Ureter (tissue), 1 donor: ENCODE measurements at places on chromosomes 13 and 19.

GRCh38 chr13:25432691-25433090 is 60.9 kb downstream of the ATP8A2 start:
- DNase-seq, result no peak

- DNase-seq, result no peak
These were observed 200.4 kb downstream of the DLEU7 start for GRCh38 chr13:50643060-50643459.

DNA sequence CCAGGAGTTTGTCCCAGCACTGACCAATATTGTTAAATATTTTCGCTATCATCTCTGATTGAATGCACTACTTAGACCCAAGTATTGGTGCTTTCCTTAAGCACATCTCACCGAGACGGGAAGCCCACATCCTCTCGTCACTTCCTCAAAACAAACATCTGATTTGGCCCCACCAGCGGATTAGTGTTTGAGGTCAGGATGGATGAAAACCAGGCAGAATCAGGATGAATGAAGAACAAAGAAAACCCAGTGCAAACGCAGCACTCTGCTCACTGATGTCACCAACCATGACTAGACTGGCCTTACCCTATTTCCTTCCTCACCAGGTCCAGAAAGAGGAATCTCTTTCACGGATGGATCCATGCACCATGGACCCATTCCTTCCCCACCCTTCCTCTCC is 6.0 kb downstream of the PLAUR start:
- no peak for DNase-seq

DNA sequence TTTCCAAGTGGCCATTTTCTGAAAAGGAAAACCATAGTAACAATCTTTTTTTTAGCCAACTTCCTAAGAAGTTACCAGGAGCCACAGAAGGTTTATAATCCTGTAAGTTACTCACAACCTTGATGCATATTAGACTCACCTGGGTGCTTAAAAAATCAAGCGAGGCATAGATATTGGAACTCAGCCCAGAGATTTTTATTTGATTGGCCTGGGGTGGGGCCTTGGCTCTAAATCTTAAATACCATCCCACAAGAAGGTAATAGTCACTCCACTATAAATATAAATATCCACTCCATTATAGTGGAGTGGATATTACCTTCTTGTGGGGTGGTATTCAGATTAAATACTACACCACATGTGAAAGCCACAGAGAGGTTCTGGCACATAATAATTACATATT is 429.6 kb downstream of the RFC3 start:
- DNase-seq, result no peak

DNA sequence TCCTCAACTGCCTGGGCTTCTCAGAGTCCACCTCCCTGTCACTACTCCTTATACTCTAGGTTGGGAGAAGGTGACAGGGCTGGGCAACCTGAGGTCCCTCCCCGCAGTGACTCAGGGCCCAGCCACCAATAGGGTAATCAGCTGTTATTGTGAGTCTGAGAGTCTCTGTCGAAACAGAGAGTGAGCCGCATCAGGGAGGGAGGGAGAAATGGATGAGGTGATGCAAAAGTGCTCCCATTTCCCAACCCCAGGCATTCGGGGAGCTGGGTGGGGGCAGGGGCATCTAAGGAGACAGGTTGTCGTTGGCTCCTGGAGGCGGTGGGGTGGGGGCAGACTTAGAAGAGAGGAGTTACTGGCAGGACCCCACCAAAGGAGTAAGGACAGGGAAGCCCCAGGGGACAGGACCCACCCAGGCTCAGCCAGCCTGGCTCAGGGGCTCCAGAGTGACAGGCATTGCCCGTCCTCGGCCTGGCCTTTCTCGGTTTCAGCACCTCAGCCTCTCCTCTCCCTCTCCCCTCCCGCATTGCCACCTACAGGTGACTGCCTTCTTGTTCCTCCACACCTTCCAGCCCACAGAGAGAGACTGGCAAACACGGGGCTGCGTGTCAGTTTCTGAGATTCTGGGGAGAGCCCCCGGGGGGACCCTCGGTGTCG is at the start of gene DMKN:
TSS of gene DMKN (minus strand) at position 22 of the 654 bp plus-strand sequence. CDS start 174 bp downstream, outside the sequence.
- no peak for DNase-seq

DNA sequence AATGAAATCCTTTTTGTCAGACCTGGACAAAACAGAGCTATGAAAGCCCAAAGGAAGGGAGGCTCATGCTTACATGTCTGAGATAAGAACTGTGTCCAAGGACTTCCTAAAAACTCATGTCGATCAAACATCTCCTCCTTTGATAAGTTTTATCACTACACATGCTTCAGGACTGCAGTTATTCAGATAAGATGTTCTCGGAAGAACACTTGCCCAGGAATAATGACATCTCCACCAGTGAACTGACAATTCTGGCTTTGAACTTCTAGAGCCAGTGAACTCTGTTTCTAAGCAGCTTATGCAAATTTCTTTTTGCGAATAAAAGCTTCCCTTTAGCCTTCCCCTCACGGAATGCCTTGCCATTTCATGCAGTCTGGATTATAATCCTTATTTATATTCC is 561.6 kb downstream of the TBC1D4 start:
- DNase-seq, result no peak

DNA sequence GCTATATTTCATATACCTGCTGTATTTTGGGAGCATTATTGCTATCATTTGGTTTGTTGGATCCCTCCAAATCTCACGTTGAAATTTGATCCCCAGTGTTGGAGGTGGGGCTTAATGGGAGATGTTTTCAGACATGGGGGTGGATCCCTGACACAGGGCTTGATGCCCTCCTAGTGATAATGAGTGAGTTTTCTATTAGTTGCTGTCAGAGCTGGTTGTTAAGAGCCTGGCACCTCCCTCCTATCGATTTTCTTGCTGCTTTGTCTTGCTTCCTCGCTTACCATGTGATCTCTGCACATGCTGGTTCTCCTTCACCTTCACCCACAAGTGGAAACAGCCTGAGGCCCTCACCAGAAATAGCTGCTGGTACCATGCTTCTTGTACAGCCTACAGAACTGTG is 259.9 kb upstream of the STARD13 start:
- DNase-seq, result no peak

- DNase-seq, result no peak
These were observed 460.6 kb downstream of the FOXO1 start for GRCh38 chr13:40205771-40206240.

DNA sequence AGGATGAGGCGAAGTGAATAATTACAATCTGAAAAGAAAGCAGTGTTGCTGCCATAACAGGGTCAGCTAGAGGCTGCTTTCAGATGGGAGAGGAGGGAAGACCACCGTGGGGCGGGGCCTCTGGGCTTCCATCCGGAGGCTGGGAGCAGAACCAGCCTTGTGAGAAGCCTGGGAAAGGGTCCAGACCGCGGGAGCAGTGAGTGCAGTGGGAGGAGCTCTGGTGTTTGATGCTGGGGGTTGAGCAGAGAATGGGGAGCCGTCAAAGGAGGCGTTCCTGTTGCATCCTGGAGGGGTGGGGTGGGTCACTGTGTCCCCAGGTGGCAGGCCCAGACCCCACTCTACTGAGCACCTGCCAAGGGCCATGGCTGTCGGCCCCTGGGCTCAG is 18.1 kb downstream of the NKPD1 start:
- DNase-seq, result no peak

DNA sequence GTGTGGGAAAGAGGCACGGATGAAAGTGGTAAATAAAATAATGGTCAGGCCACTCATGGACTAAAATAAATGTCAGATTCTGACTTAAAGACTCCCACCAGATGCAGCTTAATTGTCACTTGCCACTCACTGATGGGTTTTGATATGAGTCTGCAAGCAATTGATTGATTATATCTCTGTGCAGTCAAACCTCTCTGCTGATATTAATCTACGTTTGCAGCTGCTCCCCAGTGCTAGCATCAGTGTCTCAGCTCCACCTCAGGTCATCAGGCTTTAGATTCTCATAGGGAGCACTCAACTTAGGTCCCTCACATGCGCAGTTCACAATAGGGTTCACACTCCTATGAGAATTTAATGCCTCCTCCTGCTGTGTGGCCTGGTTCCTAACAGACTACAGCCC is 195.3 kb downstream of the B3GLCT start:
- no peak for DNase-seq

- DNase-seq, result no peak
These were observed 88.7 kb downstream of the MAB21L1 start for GRCh38 chr13:35387682-35388250.

- DNase-seq, result no peak
These were observed 6.5 kb upstream of the CTXN1 start for GRCh38 chr19:7932276-7932929.

DNA sequence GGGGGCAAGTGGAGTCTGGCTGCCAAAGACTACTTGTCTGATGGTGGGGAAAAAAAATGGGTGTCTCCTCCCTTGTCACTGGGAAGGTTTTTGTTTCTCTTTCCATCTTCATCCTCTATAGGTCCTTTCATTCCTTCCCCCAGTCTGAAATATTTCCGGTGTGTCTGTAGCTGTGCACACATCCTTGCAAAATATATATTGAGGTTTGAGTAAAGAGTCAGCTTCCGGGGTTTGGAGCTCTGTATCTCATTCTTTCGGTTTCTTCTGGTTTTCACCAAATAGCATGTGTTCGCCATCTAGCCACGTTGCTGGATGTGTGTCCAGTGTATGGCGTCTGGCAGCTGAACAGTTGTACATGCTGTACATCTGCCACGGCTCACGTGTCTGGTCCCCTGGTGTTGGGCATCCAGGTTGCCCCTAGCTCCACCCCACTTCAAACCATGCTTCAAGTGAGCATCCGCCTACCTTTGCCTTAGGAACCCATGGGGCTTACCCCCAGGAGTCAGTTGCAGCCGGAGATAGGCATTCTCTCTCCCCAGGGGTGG is 142.2 kb downstream of the SIPA1L3 start:
- no peak for DNase-seq

GRCh38 chr13:24685314-24685713 is 5.1 kb downstream of the ATP12A start:
- DNase-seq, result no peak

- no peak for DNase-seq
These were observed 117.2 kb downstream of the UBL3 start for GRCh38 chr13:29733147-29733611.

- DNase-seq, result no peak
These were observed 983 bp downstream of the ZNF415 start for GRCh38 chr19:53131727-53132126.

GRCh38 chr13:113413898-113414282 is 39.4 kb downstream of the ADPRHL1 start:
- no peak for DNase-seq

- DNase-seq, result no peak
These were observed 474.2 kb downstream of the KLF5 start for GRCh38 chr13:73532987-73533510.

GRCh38 chr19:33375156-33375836 is 1.8 kb downstream of the CEBPG start:
- no peak for DNase-seq

DNA sequence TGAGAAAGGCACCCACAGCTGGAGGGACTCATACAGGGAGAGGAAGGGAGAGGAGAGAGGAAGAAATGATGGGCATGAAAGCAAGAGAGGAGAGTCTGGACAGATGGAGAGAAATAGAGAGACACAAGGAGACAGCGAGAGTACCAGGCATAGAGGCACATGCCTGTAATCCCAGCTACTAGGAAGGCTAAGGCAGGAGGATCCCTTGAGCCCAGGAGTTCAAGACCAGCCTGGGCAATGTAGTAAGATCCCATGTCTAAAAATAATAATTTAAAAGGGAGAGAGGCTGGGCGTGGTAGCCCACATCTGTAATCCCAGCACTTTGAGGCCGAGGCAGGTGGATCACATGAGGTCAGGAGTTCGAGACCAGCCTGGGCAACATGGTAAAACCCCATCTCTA is 9.3 kb downstream of the UNC13A start:
- DNase-seq, result no peak

GRCh38 chr13:97307882-97308624 is 85.9 kb downstream of the MBNL2 start:
- DNase-seq, result no peak

GRCh38 chr13:61874970-61875579 is 459.4 kb upstream of the PCDH20 start:
- no peak for DNase-seq

DNA sequence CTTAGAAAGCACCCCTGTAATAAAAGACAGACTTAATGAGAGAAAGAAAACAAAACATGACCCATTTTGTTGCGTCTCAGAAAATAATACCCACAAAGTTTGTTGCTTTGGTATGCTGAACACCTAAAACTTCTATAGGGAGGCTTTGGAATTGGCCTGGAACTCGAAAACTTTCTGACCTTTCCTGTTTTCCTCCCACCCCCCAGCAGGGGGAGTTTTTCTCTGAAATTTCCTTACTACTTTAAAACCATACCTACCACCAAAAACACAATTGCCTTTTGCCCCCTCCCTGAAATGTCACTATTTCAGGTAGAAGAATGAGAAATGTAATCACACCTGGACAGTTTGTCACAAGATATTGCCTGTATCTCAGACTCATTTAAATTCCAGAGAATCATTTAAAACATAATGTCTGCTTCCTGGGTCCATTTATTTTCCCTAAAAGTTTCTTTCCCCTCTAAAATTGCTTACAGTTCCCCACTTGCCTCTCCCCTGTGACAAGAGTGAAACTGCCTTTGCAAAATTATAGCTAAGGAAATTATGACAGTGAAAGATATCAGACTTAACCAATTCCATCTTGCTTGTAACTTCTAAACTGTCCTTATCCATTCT is 2700.2 kb downstream of the PCDH9 start:
- DNase-seq, result no peak

DNA sequence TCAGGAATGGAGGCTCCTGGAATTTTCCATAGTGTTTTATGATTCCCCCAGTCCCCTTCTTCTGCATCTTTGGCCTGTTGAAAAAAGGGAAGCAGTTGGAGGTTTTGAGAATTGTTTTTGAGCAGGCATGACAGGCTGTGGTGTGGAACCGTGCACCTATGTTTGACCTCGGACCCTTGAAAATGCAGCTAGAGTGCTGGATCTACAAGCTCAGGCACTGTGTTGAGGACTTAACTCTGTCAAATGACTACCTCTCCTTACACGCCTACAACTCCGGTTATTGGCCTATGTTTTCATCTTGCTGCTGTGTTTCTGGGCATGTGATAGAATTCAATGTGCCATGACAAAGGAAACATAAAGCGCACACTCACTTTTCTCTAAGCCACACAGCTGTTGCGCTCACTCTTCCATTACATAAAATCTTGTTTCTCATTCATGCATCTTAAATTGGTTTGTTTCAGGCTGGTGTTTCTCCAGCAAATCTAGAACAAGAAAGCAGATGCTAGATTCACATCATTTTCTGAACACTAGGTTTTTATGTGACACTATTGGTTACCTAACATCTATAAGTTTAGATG is 616.6 kb downstream of the FGF9 start:
- DNase-seq, result no peak

GRCh38 chr13:59016250-59016649 is 1147.5 kb downstream of the DIAPH3 start:
- no peak for DNase-seq

GRCh38 chr19:5459360-5459759 is 4.1 kb downstream of the ZNRF4 start:
- no peak for DNase-seq

DNA sequence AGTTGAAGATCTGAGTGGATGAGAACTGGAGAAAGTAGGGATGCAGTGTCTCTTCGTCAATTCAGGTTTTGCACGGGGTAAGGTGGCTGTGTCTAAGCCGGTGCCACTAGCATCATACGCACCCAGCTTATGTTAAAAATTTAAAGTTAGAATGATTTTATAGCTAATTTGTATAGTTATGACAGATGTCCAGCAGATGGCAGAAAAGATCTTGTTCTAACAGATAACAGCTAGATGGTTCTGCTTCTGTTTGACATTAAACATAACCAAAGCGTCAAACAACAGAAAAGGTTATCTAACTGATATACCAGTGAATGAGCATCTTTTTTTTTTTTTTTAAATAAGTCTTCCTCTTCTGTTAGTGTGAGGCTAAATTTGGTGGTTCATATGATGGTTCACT is 18.8 kb upstream of the EDDM13 start:
- no peak for DNase-seq
